NCI-H1436 treated with DMSO at 0.1 percent for 48 hours (cell line): ENCODE measurements at places on chromosomes 13 and 19.

DNA sequence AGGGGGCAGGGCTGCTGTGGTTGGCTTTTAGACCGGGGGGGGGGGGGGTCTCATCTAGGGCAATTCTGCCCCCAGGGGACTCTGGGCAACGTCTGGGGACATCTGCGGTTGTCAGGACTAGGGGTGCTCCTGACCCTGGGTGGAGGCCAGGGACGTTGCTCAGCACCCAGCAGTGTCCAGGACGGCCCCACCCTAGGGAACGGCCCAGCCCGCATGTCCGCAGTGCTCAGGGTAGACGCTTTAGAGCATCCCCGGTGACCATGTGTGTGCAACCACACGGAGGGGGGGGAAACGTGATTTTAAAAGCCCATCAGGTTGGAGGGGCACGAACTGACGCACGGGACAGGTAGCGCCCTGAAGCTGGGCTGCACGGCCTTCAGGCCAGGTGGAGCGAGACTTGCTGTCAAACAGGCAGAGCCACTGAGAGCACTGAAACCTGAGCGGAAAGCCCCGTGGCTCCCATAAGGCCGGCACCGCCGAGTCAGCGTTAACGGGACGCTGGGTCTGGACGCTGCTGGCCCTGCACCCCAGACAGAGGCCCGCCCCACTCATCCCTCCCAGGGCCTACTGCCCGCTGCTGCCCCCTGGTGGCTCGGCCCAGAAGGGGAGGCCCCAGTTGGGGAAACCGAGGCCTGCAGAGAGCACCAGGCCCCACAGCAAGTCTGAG lies 8.3 kb downstream of the CACTIN start:
- no peak for DNase-seq

- DNase-seq, result no peak
These were observed 152.5 kb upstream of the MAB21L1 start for GRCh38 chr13:35629026-35629425.

- DNase-seq, result no peak
These were observed 141.5 kb downstream of the STK24 start for GRCh38 chr13:98435376-98435775.

DNA sequence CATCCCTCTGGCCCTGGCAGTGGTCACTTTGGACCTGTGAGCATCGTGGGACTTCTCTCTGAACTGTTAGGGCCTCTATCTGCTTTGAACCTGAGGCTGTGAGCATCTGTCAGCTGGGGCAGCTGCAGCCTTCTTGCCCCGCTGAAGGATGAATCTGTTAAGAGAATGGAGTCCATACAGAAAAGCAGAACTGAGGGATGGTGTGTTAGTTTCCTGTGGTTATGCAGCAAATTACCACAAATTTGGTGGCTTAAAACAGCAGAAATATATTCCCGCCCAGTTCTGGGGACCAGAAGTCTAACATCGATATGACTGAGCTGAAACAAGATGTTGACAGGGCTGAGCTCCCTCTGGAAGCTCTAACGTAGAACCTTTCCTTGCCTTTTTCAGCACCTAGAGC lies 1.6 kb upstream of the ZNF497 start:
- DNase-seq, result no peak

DNA sequence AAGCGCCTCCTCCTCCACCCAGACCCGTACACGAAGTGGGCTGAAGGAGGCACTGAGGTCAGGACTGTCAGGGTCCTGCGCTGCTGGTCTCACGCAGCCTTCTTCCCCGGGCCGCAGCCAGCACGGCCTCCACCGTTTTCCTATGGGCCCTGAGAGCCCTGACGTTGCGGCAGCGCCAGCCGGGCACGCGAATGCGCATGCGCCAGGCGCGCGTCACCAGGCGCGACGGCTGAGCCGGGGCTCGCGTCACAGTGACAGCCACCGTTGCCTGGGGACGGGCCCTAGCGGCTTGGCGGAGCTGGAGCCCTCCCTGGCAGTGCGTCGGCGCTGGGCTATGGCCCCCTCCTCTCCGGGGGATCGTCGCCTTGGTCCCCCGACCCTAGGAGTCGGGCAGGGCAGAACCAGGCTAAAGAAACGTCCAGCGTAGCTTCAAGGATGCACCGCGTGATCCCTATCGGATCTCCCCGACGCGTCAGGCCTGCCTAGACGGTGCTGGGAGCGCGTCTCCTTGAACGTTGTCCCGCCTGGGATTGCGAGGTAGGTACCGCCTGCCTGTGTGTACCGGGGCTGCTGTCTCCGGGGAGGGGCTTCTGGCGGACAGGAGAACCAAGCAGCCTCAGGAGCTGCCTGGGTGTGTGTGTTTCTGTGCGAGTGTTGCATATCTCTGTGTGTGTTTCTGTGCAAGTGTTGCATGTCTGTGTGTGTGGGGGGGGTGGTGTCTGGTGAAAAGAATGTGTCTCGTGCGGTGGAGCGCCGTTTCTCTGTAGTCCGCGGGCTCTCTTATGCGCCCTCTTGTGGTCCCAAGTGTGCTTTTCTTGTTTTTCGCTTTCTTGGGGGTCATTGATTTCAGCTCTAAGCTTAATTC lies 43.2 kb downstream of the ZNF571 start:
- DNase-seq, result no peak

GRCh38 chr13:71054358-71054757 lies 812.6 kb downstream of the DACH1 start:
- DNase-seq, result no peak

- no peak for DNase-seq
These were observed 7.8 kb downstream of the C19orf38 start for GRCh38 chr19:10855879-10856522.

DNA sequence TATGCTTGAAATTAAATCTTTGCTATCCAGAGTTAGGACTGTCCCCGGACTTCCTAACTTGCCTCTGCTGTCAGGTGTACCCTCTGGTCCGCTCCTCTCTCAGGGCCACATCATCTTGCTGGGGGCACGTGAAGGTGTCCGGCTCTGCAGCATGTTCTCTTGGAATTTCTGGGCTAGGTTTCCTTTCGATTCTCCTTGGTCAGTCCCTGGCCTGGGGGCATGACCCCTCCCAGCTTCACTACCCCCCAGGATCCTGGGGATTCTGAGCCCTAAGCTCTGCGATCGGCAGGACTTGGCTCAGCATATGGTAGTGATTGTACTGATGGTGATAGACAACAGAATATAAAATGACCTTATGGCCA lies 5.1 kb upstream of the GPI start:
- DNase-seq, result no peak

GRCh38 chr13:28357911-28358433 lies 137.0 kb downstream of the FLT1 start:
- DNase-seq, result no peak

GRCh38 chr13:98847780-98848179 lies 95.3 kb upstream of the SLC15A1 start:
- no peak for DNase-seq

DNA sequence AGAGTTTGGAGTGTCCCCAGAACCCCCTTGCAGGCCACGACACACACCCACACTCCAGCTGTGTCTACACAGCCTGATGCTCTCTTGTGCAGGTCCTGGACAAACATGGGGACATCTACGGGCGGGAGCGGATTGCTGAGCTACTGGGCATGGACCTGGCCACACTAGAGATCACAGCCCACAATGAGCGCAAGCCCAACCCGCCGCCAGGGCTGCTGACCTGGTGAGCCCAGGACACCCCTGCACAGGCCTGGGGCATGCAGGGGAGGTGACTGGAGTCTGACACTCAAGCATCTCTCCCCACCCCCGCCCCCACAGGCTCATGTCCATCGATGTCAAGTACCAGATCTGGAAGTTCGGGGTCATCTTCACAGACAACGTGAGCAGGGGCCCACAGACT lies 39.9 kb downstream of the MAP4K1 start:
- DNase-seq, result no peak

- no peak for DNase-seq
These were observed 398.9 kb downstream of the IRS2 start for GRCh38 chr13:109387471-109387870.

GRCh38 chr19:44111910-44112463 lies 1.2 kb upstream of the ZNF225 start:
- DNase-seq, result no peak

GRCh38 chr13:107585469-107586180 lies 629.7 kb downstream of the LIG4 start:
- no peak for DNase-seq

DNA sequence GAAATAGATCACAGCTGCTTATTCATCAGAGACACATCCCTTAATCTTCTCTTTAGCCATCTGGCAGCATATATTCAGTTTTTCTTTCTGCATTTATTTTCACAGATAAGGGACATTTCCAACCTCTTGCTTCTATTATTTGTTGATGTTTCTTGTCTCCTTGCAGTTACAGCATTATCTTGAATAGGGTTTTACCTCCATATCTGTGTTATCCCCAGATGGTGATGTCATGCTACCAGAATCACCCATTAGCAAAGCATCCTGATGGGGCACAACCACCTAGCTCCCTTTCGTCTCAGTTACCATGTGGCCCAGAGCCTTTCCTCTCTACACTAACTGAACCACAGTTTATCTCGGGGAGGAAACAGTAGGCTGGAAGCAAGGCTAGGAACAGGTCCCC lies 483.9 kb downstream of the FOXO1 start:
- DNase-seq, result no peak

DNA sequence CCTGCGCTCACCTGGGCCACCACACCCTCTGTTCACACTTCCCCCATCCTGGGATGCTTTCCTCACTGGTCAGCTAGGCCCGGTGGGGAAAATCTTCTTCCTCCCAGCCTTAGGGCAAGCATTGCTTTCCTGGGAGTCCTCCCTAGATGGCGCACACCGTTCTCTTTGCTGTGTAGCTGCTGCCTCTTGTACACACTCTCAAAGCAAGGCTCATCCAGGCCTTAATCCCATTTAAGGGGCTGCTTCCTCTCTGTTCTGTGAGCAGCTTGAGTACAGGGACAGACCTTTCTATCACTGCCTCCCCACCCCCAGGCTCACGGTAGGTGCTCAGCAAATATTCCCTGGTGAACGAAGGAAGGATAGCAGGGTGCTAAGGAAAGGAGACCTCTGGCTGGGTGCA lies 11.1 kb downstream of the SLC7A10 start:
- no peak for DNase-seq

GRCh38 chr19:51535535-51535934 lies 4.1 kb upstream of the SIGLEC6 start:
- no peak for DNase-seq

- DNase-seq, result no peak
These were observed 1.0 kb downstream of the AXL start for GRCh38 chr19:41219924-41220567.

DNA sequence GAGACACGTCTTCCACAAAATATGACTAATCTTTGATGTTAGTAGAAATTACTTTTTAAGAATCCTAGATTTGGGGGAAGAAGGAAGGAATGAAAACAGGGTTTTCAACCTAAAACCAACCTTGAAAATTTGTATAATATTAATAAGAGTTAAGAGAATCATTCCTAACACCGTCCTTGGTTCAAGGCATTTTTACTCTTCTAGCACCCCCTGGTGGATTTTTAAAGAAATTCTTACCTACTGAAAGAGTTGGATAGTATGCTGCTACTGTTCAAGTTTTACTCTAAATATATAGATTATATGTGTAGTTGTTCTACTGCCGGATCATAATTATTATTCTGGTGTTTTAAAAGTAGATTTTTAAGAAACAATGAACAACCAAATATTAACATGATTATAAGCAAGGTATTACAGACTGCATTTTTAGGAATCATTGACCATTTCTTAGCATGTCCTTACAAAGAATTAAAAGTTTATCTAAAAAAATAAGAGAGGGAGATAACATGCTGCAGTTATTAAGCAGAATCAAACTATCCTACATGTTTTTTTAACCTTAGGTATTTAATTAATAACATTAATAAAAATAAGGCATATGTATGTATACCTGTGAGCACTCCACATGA lies 7.4 kb upstream of the SLITRK6 start:
- DNase-seq, result no peak

DNA sequence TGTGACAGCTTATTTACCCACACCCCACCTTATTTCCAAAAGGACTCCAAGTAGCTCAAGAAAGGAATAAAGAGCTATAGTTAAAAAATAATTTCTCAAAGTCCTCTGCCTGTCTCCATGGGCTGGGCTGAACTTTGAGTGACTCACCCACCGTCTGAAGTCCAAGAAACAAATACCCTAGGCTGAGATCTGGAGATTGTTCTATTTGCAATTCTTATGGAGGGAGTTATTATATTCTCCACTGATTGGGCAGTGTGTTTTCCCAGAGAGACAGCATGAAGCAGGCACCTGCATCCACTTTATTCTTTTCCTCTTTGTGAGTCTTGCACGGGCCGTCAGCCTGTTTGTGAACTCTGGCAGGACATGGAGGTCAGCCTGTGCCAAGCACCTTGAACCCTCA lies 63.2 kb downstream of the SHISA2 start:
- no peak for DNase-seq
